ENCODE measurements at places on chromosomes 4 and X.

DNA sequence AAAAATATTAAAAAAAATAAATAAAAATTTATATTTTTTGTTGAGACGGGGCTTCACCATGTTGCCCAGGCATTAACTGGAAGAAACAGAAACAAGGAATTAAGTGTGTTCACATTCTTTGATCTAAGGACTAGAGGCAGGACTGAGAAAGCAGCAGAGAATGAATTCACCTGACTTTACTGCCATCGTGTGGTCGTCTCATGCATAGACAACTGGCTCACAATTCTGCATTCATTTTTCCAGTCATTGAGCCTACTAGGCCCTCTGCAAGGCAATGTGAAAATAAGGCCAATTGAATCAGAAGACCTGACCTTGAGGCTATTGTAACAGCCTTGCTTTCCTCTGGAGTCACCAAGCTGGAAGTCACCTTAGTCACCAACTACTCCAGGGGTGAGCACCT, 37.4 kb downstream of the LHFPL1 start:
- DNase-seq: peak; percentile 43

DNA sequence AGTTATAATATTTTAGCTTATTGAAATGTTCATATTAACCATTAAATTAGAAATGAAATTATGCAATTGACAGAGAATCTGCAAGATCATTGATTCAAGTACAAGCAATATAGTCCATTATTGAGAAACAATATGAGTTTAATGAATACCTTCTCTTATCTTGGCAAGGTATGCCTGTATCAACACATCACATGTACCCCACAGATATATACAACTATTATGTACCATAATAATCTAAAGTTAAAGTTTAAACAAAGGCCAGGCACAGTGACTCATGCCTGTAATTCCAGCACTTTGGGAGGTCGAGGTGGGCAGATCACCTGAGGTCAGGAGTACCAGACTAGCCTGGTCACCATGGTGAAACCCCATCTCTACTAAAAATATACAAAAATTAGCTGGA, 514.7 kb downstream of the PCDH7 start:
- DNase-seq: no peak

- DNase-seq: no peak
These were observed 26.5 kb upstream of the SPANXN4 start for GRCh38 chrX:142999199-142999701.

- no peak for DNase-seq
These were observed 2.8 kb downstream of the TMPRSS11D start for GRCh38 chr4:67880866-67881610.

- DNase-seq: no peak
These were observed 150.1 kb upstream of the NUDT10 start for GRCh38 chrX:51182545-51182944.

DNA sequence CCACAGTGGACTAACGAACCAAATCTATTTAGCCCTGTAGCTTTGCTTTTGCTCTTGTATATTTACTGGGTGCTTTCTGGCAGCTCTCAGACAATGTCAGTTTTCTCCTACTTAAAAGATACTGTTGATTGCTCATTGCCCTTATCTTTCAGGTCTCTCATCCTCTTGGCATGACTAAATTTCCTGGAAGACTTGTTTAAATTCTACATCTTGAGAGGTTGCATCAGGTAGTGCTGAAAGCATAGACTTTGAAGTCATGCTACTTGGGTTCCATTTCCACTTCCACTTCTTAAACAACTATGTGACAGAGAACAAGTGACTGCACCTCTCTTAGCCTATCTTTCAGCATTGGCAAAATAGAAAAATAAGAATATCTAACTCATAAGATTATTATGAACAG, 8.4 kb downstream of the TDO2 start:
- no peak for DNase-seq

Measured in mammary epithelial cell (primary cell).